ENCODE measurements at places on chromosomes 11 and 22.

DNA sequence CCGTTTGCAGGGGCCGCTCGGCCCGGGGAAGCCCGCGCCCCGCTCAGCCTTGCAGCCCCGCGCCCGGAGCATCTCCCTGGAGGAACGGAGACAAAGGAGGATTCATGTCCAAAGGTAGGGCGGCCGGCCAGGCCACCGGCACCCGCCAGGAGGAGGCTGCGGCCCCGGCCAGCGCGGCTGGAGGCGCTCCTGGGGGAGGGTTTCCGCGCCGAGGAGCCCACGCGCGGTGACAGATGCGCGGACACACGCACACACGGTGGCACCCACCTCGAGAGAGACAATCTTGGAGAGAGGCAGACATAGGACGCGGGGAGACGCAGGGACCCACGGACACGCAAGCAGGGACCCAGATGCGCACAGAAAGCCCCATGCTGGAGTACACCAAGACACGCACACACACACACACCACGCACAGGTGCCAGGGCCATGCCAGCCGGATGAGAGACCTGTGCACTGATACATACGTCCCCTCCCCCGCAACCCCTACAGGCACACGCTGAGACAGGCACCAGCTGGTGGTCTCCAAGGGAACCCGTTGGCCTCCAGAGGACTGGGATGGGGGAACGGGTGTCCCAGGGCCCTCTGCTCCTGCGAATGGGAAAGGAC, 7.8 kb downstream of the SEPTIN3 start:
- no peak for DNase-seq

DNA sequence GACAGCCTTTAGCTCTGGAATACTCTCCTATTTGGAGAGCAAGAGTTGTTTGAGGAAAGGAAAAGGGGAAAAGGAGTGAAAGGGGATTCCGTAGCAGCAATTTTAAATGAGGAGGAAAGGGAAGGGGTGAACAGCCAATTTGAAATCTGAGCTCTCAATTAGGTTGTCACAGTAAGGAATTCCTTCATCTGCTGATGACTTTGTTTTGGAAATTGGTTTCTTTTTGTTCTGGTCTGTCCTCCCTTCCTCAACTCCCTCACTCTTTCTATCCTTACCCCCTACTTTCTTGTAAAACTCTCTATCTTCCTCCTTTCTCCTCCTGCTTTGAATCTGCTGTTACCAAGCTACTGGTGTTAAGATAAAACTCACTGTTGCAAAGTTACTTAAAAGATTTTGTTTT, 1155.6 kb downstream of the DLG2 start:
- DNase-seq: no peak

GRCh38 chr22:46653596-46653995, 33.4 kb downstream of the GRAMD4 start:
- no peak for DNase-seq

DNA sequence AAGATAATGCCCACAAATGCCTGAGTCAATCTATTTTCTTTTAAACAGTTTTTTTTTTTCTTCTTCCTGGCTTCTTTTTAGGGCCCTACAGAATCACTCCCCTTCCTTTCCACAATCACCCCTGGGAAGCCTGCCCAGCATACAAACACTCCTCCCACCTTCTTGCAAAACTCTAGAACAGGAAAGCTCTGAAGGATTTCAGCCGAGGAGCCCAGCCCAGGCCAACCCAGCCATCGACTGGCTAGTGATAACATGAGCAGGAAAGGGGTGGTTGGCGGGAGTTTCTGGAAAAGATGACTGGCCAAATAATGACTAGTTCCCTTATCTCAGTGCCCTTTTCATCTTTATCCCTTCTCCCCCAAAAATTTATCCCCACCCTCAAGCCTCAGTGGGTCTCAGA, 68.2 kb downstream of the USP35 start:
- DNase-seq: peak; percentile 81

DNA sequence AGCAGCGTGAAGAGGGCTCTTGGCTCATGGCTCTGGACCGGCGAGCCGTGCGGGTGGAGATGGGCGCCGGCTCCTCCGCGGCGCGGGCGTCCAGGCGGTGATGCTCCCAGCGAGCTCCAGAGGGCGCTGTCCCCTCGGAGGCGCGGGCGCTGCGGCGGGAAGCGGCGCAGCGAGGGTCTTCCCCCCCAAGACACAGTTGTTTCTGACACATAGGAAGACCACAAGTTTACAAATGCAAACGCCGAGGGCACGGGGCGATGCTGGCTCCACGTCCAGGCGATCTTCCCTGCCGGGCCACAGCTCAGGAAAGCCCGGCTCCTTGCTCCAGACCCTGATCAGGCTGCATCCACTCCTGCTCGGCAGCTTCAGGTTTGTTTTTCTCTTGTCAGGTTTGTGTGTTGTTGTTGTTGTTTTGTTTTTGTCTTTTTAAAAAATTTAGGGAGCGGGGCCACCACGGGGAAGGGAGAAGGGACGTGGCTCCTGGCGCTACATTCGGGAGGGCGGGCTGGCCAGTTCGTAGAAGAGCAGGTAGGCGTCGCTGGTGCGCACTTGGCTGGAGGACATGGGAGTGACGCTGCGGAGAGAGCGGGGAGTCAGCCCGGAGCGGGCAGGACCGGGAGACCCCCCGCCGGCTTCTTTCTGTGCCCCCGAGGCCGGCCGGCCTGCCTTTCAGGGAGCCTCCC, 10.0 kb upstream of the MFRP start:
- DNase-seq: peak; percentile 76

DNA sequence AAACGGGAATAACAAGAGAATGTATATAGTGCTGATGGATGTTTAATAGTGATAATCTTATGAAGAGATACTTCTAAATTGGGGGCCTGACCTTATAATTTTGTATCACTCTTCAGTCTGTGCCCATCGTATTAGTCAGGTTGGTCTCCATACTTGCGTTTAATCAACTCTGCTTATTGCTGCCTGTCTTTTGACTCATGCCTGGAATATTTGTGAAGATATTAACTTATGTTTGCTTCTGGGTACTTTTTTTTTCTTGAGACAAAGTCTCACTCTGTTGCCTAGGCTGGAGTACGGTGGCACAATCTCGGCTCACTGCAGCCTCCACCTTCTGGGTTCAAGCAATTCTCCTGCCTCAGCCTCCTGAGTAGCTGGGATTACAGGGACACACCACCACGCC, 24.0 kb downstream of the TMEM135 start:
- peak; percentile 4 for DNase-seq

DNA sequence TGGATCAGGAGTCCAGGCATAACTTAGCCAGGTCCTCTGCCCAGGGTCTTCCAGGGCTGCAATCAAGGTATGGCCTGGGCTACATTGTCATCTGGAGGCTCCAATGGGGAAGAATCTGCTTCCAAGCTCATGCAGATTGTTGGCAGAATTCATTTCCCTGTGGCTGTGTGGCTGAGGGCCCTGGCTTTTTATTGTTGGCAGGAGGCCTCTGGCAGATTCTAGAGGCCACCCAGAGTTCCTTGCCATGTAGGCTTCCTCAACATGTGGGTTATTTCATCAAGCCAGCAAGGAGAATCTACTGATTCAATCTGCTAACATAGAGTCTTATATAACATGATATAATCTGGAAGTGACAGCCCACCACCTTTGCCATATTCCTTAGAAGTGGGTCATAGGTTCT, 16.4 kb upstream of the EP300 start:
- DNase-seq: no peak

DNA sequence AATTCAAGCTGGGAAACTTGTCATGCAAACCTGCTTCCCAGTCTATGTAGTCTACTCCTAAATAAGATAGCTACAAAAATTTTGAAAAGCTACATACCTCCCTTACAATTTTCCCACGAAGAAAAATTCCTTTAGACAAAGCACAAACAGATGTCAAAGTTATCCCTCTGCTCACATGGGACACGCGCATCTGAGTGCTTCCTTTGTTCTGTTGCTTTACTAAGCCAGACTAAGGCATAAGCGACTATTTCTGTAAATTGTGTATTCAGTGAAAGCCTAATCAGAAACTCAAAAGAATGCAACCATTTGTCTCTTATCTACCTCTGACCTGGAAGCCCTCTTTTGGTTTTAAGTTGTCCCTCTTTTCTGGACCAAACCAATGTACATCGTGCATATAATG, 583.7 kb upstream of the B3GAT1 start:
- peak; percentile 5 for DNase-seq

- no peak for DNase-seq
Observed at GRCh38 chr22:21047730-21048129, 2.0 kb downstream of the LRRC74B start.

DNA sequence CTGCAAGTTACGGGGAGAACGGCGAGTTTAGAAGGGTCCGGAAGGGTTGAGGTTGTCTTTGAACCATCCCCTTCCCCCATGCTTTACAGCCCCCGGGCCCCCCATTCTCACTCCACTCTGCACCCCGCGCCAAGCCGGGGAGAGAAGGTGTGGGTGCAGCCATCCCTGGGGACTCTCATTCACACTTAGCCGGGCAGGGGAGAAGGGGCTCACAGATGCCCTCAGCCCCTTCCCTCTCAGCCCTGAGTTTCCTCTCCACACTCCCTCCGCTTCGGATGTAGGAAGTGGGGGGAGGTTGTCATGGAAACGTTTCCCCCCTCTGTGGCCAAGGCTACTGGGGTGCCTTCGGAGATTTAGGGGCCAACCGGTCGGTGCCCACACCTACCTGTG, 334 bp downstream of the CADM1 start:
- DNase-seq: no peak

GRCh38 chr11:68164437-68164836, 43.2 kb upstream of the CHKA start:
- DNase-seq: peak; percentile 42

- DNase-seq: peak; percentile 70
Observed at GRCh38 chr11:67584205-67584880, 731 bp downstream of the GSTP1 start.

GRCh38 chr11:117392001-117392690, 64.5 kb downstream of the CEP164 start:
- DNase-seq: no peak

- DNase-seq: peak; percentile 18
Observed at GRCh38 chr22:35739076-35739930, 21.6 kb downstream of the APOL5 start.

DNA sequence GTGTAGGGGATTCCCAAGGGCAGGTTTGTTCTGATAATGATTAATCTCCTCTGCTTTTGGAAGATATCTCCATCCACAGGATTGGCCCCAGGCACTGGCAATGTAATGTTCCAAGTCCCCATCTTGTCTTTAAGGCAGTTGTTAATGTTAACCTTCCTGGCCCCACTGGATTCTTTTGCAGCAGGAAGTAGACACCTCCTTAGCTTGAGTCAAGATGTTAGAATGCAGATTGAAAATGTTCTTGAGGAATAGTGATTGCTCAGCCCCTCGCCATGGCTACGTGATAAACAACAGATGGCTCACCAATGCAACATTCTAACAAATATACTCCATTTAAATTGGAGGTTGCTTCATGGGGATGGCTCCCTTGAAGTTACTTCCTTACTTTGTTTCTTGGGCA, 7.3 kb downstream of the HEPHL1 start:
- DNase-seq: peak; percentile 64

DNA sequence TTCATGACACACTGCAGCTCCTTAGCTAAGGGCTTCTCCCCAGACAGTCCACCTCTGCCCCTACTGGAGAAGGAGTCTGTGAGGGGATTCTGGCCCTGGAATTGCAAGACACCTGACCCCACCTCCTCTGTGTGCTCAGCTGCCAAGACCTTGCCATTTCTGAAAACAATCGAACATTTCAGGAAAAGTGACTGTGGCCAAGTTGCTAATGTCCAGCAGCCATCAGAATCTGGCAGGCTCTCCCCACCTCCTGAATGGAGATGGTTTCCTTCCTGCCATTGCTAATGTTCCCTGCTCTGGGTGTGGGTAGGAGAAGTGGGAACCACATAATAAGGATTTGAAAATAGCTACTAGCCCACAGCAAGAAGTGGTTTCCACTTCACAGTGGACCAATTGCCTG, 127.2 kb upstream of the ALX4 start:
- no peak for DNase-seq

DNA sequence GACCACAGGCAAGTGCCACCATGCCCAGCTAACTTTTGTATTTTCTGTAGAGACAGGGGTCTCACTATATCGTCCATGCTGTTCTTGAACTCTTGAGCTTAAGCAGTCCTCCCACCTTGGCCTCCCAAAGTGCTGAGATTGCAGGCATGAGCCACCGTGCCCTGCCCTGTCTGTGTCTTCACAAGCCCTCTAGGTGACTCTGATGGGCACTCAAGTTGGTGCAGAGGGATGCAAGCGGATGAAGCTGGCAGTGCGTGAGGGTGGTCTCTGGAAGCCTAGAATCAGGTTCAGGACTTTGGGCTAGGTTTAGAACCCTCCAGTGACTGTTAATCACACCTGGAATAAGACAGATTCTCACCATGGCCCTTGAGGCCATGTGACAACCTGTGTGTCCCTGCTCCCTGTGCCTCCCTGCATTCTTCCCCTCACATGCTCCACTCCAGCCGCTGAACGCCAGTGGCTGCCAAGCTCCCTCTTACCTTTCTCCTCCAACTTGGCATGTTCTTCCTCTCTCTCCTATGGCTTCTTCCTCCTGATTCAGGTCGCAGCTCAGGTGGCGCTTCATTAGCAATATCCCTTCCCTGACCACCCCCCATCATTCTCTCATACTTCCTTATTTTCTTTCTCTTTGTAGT, 242.3 kb upstream of the TBCEL start:
- no peak for DNase-seq

DNA sequence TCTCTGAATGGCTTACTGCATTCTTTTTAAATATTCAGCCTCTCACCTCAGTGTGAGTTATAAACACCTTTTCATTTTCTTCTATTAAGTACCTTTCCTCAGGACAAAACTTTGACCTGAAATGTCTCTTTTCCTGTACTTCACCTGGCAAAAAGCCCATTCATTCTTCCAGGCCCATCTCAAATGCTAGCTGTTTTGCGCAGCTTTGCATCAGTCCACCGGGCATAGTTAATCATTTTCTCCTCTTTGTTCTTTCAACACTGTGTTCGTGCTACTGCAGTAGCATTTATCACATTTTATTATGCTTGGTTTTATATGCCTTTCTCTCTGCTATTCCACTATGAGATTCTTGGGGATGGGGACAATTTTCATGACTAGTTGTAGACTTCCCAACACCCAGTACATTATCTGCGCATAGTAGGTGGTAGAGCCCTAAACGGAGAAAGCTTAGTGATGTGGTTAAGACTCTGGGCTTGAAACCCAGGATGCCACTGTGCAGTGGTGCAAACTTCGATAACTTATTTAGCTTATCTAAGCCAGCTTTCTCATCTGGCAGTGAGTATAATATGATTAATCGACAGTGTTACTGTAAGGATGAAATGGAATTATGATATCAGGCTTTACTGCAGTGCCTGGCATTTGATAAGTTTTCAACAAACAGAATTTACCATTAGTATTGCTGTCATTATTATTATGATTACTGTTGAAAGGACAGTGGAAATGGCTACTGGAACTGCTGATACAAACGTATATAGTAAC, 695.7 kb downstream of the NELL1 start:
- no peak for DNase-seq

Measured in EH (cell line).